ENCODE measurements at places on chromosomes 6 and 20.

DNA sequence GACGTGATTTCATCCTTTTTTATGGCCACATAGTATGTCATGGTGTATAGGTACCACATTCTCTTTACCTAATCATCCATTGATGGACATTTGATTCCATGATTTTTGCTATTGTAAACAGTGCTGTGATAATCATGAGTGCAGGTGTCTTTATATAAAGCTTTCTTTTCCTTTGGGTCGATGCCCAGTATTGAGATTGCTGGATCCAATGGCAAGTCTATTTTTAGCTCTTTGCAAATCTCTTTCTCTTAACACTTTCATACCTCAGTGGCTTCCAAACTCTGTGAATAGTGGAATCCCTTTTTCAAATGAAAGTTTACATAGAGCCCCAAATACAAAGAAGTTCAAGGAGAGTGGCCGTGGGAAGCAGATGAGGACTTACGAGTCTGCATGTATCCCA is 105.8 kb upstream of the SPTLC3 start:
- no peak for DNase-seq

- peak; percentile 33 for DNase-seq
These were observed 34.6 kb downstream of the FBXO5 start for GRCh38 chr6:152948150-152948768.

DNA sequence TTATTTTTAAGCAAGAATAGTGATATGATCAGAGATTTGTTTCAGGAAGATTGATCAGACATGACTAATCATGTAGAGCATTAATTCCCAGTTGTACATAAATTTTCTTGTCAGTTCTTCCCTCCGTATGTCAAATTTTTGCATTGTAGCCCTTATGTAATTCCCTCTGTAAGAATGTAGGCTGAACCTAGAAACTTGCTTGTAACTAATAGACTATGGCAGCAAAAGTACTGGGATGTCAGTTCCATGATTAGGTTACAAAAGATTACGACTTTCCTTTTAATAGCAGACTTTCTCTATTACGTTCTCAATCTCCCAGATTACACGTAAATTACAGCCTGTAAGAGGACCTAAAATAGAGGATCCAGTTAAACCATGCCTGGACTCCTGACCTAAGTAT is 79.4 kb upstream of the EPHA7 start:
- DNase-seq: no peak

- DNase-seq: no peak
These were observed 79.7 kb upstream of the FOXP4 start for GRCh38 chr6:41466437-41466990.

DNA sequence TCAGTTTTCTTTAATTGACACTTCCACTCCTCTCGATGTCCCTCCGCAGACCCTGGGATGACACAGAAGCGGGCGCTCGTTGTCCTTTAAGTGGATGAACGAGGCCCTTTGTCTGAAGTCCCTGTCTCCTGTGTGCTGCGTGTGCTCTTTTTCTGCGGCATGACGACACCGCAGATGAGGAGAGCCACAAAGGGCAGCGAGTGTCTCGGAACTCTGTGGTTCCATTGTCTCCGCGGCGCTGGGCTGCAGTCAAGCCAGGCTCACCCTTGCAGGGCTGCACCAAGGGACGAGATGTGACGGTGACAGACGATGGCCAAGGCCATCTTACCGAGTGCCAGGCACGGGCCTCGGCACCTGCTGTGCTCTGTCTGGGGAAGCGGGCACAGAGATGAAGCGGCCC is 10.6 kb downstream of the PRR18 start:
- DNase-seq: no peak

- DNase-seq: no peak
These were observed 93.4 kb downstream of the MBOAT1 start for GRCh38 chr6:20118892-20119291.

DNA sequence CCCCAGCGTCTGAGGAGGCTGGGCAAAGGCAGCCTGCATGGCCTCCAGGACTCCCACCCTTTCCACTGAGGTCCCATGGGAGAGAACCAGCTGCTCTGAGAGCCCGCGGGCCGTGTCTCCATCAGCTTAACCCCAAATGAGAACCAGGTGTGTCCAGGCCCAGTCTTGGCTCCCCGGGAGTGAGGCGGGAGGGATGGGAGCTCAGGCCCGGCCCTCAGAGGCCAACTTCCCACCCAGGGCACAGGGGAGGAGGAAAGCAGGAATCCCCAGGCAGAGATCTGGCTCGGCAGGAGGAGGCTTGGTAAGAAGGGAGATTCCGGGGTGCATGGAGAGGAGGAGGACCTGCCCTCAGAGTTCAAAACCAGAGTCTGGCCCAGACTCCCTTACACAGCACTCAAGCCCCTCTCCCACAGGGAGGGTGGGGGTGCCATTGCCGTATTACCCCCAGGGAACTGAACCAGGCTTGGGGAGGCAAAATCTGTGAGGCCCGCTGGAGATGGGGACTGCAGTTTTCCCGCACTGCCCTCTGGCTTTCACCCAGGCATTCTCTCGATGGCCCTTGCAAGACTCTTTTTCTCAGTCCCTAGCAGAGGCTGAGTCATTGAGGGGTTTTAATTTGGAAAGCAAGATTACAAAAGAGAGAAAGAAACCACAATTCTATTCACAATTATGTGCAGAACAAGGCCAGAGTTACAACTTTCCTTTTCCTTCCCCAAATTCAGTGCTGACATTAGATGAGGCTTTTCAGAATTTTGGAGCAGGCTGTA is 17.1 kb downstream of the FOXF2 start:
- peak; percentile 53 for DNase-seq

- no peak for DNase-seq
These were observed 189.7 kb downstream of the NFATC2 start for GRCh38 chr20:51352791-51353190.

- DNase-seq: no peak
These were observed 4.3 kb upstream of the SLC17A2 start for GRCh38 chr6:25934735-25935313.

GRCh38 chr20:50343490-50344179 is 153.0 kb downstream of the CEBPB start:
- no peak for DNase-seq

DNA sequence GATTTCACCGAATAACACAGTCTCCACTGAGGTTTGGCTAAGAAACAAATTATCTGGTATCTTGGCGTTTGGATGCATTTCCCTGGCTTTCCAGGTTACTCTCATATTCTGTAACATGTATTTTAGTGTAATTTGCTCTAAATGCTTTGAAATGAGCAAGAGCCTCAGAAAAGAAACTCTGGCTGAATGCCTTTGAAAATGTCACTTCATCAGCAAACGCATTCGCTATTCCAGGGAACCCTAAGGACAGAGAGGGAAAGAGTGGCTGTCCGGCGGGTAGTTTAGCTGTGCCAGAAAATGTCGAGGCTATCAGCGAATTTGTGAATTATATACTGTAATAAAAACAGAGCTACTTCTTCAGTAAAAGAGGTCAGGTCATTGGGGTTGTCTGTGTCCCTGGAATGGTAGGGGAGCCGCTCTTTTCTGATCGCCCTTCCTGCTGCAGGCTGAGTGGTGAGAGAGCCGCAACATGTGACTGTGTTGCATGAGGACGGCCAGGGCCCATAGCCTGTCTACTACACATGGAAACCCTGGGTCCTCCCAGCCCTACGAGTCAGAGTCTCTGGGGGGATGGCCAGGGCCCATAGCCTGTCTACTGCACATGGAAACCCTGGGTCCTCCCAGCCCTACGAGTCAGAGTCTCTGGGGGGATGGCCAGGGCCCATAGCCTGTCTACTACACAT is 57.3 kb downstream of the SMOC2 start:
- DNase-seq: no peak

DNA sequence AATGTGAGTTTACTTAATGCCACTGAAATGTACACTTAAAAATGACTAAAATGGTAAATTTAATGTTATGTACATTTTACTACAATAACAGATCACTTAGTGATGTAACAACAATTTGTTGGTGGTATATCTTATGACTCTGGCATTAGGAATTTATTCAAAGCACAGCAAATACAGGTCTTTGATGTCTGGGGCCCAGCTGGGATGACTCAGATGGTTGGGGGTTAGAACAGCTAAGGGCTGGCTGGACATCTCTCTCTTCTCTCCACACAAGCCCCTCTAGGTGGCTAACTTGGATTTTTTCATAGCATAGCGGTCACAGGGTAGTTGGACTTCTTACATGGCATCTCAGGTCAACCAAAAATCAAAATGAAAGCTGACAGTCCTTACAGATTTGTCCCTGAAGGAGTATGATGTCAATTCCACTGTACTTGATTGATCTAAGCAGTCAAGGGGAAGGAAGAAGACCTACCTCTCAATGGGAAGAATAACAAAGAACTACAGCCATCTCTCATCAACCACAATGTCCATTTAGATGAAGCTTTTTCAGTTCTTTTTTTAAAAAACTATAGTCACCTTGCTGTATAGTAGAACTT is 37.5 kb upstream of the LCA5 start:
- no peak for DNase-seq

- DNase-seq: no peak
These were observed 78.1 kb upstream of the KIF25 start for GRCh38 chr6:167919349-167919748.

DNA sequence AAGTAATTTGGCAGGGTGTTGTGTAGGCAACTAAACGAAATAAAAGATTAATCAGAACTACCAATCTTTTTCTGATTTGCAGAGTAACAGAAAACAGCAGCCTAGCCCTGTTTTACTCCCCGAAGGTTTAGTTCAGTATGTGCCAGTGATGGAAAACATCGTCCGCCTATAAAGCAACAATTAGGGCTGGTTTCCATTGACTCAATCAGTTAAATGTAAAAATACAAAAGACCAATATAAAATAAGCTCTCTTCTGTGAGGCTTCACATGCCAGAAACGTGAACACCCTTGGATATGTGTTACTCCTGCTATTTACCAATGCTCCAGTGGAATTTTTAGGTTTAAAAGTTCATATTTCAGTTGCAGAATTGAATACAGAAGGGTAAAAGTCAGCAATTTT is 210.5 kb upstream of the RSPO3 start:
- no peak for DNase-seq

DNA sequence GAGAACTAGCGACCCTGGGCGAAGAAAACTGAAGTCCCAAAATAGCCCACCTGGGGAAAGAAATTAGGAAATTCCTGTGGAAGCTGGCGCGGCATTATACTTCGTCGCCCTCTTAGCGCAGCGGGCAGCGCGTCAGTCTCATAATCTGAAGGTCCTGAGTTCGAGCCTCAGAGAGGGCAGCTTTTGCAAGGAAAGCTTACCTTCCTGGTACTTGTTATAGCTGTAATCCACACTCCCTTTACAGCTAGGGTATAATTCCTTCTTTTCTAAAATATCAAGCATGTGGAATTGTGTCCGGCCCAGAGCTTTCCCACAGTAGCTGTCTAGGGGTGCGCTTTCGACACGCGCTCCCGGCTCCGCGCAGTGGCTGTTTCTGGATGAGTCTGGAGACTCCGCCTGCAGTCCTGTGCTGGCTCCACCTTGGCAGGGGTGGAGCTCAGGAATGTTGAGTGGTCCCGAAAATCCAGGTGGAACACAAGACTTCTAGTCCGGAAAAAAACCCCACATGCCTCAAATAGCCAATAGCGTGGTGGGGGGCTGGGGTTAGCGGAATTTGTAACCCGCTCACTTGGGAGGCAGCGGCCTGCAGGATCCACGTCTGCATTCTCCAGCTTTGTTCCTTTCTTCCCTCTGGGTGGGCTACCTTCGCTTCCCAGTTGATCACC is 83.7 kb upstream of the ZNF322 start:
- peak; percentile 12 for DNase-seq

- peak; percentile 90 for DNase-seq
These were observed 154.3 kb downstream of the MRPL14 start for GRCh38 chr6:43972913-43973300.

DNA sequence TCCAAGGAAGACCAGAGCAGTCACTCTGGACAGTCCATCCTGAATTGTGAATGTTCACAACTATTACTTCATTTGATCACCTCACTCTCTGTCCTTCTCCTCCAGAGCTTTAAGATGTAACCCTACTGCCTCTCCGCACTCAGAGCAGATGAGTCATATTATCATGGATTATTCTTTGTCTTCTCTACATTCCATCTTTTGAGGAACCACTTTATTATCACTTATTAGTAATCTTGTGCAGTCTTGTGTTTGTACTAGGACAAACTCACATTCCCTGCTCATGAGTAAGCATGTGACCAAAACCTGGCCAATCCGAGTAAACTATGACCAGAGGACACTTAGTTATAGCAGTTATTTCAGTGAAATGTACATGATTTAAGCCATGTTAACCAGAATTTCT is 401.5 kb upstream of the ADGRB3 start:
- DNase-seq: no peak

GRCh38 chr6:157400676-157401075 is 19.7 kb downstream of the ZDHHC14 start:
- no peak for DNase-seq

- DNase-seq: no peak
These were observed 61.8 kb upstream of the PLEKHG1 start for GRCh38 chr6:150537893-150538292.

- no peak for DNase-seq
These were observed 257.7 kb upstream of the STXBP5 start for GRCh38 chr6:146946559-146946958.

DNA sequence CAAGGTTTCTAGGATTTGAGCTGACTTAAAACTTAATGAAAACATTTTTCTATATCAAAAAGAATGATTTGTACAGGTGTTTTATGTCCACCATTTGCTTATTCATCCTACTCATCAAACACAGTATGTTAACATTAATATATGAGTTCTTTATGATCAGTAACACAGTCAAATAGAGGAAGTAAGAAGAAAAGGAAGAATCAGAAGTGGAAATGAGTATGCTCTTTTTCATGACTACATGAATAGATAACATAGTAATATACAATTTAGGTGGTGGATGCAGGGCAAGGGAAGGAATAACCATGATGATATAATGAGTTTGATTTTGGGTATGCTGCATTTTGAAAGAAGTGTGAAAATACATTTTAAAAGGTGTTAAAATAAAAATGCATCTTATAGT is 16.5 kb downstream of the KPNA5 start:
- no peak for DNase-seq

DNA sequence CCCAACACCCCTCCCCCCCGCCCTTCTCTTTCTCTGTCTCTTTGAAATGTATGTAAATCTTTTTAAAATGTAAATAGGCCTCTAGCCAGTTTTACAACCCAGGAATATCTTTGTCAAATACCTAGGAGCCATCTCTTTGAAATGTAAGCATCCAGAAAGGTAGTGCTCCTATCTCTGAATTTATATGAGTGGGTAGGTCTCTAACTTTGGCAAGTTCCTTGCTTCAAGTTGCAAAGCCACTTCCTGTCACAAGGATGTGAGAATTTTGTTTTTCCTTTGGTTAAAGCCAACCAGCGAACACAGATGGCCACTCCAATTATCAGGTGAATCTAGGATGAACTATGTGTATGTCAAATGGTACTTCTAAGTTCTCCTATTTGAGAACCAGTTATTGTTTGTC is 6.2 kb upstream of the DEFB132 start:
- DNase-seq: no peak

GRCh38 chr6:156183678-156184077 is 593.5 kb upstream of the ARID1B start:
- no peak for DNase-seq

DNA sequence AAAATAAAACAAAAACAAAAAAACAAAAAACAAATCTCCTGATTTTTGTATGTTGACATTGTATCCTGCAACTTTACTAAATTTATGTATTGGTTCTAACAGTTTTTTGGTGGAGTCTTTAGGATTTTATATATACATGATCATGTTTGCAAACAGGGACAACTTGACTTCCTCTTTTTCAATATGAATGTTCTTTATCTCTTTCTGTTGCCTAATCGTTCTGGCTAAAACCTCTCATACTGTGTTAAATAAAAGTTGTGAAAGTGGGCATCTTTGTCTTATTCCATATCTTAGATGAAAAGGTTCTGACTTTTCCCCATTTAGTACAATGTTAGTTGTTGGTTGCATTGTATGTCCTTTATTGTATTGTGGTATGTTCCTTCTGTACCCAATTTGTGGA is 261.7 kb upstream of the NOX3 start:
- DNase-seq: no peak

GRCh38 chr6:41840326-41840725 is 52.8 kb downstream of the TOMM6 start:
- DNase-seq: no peak
